ENCODE measurements at places on chromosomes 12 and 14. TPM values are rescaled to one million over a fixed set of nuclear protein-coding genes. Genes with fewer than 3 reads are reported as not detected.

The BDKRB2 gene
- total RNA-seq: 3.6 TPM

The KRT80 gene
- total RNA-seq: 65.1 TPM

The GAS2L3 gene
- total RNA-seq: 29.4 TPM

The FLVCR2 gene
- total RNA-seq: 11.8 TPM

DNA sequence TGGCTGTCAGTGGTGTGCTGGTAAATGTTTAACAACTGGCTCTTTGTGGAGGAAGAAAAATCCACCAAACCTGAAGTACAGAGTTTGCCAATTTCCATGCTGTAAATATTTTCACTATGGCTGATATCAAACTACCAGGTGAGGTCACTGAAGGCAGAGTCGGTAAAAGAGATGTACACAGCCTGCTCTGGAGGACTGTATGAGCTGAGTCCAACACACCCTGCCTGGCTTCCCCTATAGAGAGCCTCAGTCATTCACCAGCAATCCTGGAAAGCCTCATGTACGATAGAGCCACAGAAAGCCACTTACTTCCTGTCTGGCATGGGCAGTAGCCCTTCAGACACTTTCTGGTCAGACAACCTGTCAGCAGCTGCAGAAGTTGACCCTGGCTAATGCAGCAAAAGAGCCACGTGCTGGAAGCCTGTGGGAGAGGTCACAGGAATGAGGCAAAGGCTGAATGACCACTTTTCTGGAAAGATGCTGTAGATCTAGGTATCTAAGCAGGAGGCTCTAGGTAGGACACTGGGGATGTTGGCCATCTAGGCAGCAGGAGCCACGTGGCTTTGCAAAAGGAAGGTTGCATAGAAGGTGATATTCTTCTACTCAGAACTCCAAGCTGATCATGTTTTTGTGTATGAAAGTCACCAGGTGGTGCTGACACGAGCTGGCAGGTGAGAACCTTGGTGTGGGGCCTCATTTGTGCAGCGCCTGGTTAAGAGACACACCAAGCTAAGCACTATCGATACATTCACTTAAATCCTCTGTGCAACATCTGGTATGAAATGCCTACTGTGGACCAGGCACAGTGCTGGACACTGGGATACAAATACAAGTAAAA, 553.9 kb downstream of the VRK1 start:
- no peak for DNase-seq

The GALNT8 gene
- total RNA-seq: 7.1 TPM

The A2M gene
- 84.9 TPM for total RNA-seq

The TROAP gene
- total RNA-seq: 66.3 TPM

DNA sequence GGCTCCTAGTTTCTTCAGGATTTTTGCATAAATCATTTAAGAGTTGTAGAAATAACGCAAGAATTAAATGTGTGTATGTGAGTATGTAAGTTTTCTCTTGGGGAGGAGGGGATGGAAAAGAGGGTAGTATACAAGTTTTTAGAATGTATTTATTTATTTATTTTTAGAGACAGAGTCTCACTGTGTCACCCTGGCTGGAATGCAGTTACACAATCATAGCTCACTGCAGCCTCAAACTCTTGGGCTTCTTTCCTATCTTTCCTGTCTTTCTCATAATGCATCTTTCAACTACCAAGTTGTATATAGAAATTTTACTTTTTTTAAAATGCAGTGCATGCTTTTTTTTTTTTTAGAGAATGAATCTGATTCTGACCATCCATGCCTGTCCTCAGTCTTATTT, 269.0 kb upstream of the GARIN2 start:
- DNase-seq: no peak

GRCh38 chr14:62916551-62916950, 128.7 kb downstream of the KCNH5 start:
- DNase-seq: no peak

- DNase-seq: no peak
Observed at GRCh38 chr12:132500142-132500855, 10.3 kb downstream of the FBRSL1 start.

The PLA2G1B gene
- not detected for total RNA-seq

GRCh38 chr14:91897106-91897701, 29.9 kb upstream of the TC2N start:
- no peak for DNase-seq

GRCh38 chr12:27467641-27468040, 21.1 kb downstream of the SMCO2 start:
- DNase-seq: no peak

Data from type B pancreatic cell (in vitro differentiated cells).